ENCODE measurements at places on chromosomes 5 and 9. TPM values are rescaled to one million over a fixed set of nuclear protein-coding genes. Genes with fewer than 3 reads are reported as not detected.

- no peak for DNase-seq
- no peak overlapping the region for H3K27ac ChIP-seq
- no peaks in the 10 kb centered on the region for H3K36me3 ChIP-seq
Observed at GRCh38 chr5:78354066-78354670, 6.2 kb upstream of the SCAMP1 start.

- no peaks in the 10 kb centered on the region for H3K4me1 ChIP-seq
- H3K4me3 ChIP-seq: no peak overlapping the region
- no peaks in the 10 kb centered on the region for H3K27me3 ChIP-seq
- no peaks in the 10 kb centered on the region for H3K36me3 ChIP-seq
- no peak for DNase-seq
- H3K27ac ChIP-seq: no peak overlapping the region
Observed at GRCh38 chr5:21823588-21823987, 1029.6 kb downstream of the CDH12 start.

GRCh38 chr9:20331095-20331685 lies 291.1 kb downstream of the MLLT3 start:
- H3K4me3 ChIP-seq: no peak overlapping the region
- DNase-seq: no peak
- H3K27ac ChIP-seq: no peak overlapping the region
- no peaks in the 10 kb centered on the region for H3K36me3 ChIP-seq
- H3K27me3 ChIP-seq: no peaks in the 10 kb centered on the region

DNA sequence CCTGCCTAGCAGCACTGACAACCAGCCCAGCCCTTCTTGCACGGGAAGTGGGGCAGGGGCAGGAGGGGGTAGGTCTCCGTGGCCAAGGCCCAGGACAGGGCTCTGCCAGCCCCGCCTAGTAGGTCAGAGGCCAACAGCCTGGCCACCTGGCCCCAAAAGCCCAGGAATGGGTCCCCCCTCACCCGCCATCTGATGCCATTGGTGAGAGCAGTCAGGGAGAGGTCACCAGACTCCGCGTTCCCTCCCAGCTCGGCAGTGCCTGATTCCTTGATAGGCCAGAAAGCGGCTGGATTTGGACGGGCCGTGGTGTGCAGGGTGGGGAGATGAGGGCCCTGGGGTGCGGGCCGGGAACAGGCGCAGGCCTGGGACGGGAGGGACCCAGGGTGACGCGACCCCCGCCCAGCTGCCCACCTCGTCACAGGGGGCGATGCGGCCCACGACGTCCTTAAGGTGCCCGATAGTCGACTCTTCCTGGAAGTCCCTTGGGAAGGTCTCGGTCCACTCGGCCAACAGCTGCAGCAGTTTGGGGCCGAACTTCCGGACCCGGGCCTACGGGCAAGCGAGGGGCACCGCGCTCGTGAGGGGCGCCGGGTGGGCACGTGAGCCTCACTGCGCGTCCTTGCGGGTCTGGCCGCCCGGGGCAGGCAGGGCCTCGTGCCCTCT lies 64.5 kb upstream of the RNF130 start:
- no peak overlapping the region for H3K27ac ChIP-seq
- H3K27me3 ChIP-seq: no peaks in the 10 kb centered on the region
- no peaks in the 10 kb centered on the region for H3K4me1 ChIP-seq
- H3K4me3 ChIP-seq: no peak overlapping the region

DNA sequence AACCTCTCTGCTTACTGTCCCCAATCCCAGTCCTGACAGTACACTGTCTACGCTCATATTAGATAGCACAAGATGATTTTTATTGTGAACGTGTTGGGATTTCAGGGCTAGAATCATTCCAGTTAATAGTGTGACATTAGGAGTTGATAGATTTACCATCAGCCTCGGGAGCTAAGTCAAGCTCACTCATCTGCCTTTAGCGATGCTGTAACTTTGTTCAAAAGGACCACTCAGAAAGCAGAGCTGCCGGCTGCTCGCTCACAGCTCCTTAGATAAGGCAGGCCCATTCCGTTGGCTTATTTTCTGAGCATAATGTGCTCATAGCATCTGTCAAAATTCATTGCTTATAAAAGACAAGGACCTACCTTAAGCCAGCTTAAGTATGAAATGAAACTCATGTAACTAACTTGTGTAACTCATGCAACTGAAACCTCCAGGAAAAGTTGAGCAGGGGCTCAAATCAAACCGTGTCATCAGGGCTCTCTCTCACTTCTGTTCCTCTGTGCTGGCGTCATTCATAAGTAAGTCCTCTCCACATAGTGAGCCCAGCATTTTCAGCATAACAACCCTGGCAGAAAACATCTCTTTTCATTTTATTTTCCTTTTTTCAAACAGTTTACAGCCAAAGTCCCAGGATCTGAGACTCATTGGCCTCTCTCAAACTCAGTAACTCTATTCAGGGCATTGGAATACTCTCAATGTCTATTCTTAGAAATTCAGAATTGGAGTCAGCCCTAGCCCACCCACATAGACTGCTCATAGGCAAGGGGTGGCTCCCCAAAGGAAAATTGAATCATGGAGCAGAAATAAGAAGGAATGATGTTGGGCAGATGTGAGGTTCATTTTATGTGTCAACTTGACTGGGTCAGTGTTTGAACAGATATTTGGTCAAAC lies 208.8 kb downstream of the MAN2A1 start:
- no peaks in the 10 kb centered on the region for H3K4me1 ChIP-seq
- no peak for DNase-seq
- H3K4me3 ChIP-seq: no peak overlapping the region
- no peak overlapping the region for H3K27ac ChIP-seq

The CD14 gene
- total RNA-seq: 10.5 TPM

The TSSK1B gene
- total RNA-seq: not detected

Measured in Peyer's patch (tissue), 4 donors.